Activated T-helper 17 cell treated with anti-CD3 and anti-CD28 coated beads, Interleukin-2, amount 50 U/mL, for 72 hours (primary cell): ENCODE measurements at places on chromosomes 16 and 17.

DNA sequence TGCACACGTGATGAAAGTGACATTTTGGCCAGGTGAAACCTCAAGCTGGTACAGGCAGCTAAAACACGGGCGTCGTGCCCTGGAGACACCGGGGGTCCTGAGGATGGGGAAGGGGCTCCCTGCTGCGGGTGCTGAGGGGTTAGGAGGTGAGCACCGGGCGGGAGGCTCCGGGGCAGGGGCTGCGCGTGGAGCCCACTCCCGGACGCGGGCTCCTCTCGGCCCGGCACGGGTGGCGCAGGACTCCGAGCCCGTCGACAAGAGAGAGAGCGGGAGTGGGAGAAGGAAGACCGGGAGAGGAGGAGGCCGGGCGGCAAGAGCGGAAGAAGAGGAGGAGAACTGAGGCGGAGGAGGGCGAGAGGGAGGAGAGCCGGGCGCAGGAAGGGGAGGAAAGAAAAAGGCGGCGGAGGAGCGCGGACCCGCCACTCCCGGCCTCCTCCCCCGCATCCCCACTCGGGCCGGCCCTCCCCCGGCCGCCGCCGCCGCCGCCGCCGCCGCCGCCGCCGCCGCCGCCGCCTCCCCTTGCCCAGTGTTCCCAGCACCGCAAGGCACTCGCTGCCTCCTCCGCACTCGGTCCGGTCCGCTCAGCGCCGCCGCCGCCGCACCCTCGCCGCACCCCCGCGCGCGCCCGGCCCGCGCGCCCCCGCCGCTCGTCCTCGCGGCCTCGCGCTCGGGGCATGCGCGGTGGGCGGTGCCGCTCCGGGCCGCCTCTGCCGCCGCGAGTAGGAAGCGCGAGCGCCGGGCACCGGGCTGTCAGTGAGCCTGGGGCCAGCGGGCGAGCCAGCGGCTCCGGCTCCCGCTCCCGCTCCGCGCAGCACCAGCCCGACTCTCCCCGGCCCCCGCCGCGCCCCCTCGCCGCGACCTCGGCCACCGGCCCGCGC lies at the start of gene PRKCA:
Gene PRKCA (plus strand): TSS at position 750 of the 878 bp plus-strand sequence.
- ATAC-seq: peak; percentile 69

DNA sequence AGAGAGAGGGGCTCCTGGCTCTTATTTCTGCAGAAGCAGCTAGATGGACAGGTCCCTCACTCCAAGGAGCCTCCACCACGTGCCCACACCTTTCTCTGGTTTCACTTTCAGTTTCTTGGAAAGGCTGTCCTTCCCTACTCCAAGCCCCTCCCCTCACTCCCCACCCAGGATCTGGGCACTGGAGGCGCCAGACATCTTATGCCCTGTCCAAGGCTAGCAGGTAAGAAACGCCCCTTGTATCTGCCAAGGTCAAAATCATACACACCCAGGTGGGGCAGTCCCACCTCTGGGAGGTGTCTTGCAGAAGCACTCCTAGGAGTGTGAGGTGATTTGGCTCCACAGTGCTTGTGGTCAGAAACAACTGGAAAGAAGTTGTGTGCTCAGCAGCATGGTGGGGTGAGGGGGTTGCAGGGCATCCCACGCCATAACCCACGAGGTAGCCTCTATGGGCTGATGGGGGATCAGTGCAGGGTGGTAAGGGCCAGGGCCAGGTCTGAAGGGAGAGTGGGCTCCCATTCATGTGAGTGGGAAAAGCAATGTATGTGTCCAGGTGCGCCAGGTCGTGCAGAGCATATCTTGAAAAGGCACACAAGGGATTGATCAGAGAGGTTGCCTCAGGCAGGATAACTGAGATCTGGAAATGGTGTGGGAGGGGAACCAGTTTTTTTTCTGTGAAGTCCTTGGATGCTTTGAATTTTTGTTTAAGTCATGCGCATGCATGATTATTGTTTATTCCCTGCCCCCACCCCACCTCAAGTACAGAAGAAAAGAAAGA lies 31.8 kb upstream of the PRM1 start:
- no peak for ATAC-seq

GRCh38 chr17:81103379-81103778 lies 61.9 kb upstream of the PVALEF start:
- no peak for ATAC-seq

GRCh38 chr17:6755281-6755680 lies 565 bp upstream of the XAF1 start:
- no peak for ATAC-seq
